ENCODE measurements at places on chromosomes 2 and 18. TPM values are rescaled to one million over a fixed set of nuclear protein-coding genes. Genes with fewer than 3 reads are reported as not detected.

- H3K27ac ChIP-seq = no peak overlapping the region
- H3K4me1 ChIP-seq = peaks cover 3% of the 10 kb centered on the region
- no peak overlapping the region for H3K4me3 ChIP-seq
- no peak for DNase-seq
Observed at GRCh38 chr2:239621611-239622010, 220.8 kb upstream of the HDAC4 start.

DNA sequence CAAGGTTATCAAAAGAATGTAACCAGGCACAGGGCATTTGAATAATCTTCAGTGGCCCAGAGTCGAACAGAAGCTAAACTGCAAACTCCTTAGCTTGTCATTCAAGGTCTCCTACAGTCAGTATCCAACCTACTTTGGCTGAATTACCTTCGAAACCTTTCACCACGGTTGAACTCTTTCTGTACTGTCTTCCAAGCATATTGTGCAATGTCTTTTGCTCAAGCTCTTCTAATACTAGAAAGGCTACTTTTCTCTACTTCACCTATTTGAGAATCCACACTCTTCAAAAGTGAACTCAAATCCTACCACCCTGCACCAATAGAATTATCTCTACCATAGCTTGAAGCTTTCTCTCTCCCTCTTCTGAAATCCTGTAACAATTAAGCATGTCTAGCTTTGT, 142.9 kb downstream of the NR4A2 start:
- no peaks in the 10 kb centered on the region for H3K36me3 ChIP-seq
- H3K27me3 ChIP-seq = no peaks in the 10 kb centered on the region
- H3K4me1 ChIP-seq = peaks cover 2% of the 10 kb centered on the region
- no peak overlapping the region for H3K4me3 ChIP-seq

DNA sequence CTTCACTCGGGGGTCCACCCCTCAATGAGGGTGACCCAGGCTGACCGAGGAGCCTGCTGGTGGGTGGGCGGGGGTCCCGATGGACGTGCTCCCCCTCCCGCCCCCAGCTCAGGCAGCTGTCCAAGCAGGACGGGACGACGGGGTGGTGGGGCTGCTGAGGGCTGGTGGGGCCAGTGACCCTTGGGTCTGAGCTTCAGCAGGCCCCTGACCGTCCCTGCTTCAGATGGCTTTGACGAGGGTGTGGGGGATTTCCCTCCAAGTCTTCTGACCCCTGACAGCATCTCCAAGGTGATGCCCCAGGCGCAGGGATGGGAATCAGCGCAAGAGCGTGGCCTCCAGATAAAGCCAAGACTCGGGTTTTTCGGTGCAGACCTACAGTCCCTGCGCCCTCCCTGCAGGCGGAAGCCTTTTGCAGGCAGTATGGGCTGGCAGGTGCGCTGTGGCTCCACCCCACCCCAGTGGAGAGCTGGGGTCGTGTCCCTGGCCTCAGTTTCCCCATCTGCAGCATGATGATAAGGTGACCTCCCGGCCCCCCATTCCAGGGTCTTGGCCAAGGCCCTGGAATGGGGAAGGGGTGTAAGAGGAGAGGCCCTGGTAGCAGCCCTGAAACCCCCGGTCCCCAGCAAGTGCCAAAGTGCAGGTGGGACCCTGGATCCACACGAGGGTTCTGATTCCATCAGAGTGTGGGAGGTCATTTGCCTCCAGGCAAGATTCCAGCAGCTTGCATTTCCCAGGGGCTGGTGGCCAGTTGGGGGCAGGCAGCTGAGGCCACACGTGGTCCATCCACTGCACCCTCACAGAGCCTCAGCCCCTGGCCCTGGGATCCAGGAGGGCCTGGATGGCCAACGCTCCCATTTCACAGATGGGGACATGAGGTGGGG, 8.7 kb downstream of the CROCC2 start:
- H3K4me1 ChIP-seq = no peaks in the 10 kb centered on the region
- DNase-seq = no peak
- H3K36me3 ChIP-seq = no peaks in the 10 kb centered on the region

DNA sequence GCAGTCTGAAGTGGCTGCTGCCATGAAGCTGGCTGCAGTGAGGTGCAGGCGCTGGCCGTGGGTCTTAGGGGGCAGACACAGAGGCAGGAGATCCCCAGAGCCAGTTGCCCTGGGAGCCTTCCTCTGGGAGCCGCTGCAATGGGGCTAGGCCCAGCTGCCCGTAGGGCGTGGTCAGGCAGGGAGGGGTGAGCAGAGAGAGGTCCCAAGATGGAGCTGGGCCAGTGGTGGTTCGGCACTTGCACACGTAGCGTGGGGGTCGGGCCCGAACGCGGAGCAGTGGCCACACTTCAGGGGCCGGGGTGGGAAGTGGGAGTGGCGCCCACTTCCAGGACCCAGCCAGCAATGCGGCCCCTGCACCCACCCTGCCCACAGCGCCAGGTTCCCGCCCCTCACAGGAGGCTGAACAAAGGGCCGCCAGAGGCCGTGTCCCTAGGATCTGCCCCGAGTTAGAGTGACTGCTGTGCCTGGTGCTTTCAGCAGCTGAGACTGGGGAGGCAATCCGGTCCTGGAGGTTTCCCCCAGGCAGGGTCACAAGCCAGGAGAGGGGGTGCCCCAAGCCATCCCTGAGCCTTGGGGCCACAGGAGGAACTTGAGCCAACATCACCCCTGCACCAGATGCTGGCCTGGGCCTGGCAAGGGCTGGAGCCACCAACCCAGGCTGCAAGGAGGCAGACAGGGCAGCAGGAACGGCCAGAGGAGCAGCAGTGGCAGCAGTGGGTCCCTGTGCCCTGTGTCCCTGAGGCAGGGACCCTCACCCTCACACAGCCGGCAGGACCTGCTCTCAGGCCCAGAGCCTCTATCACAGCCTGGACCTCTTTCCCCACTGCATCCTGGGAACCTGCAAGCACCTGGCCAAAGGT, 21.3 kb upstream of the SP140L start:
- H3K36me3 ChIP-seq = peaks cover 42% of the 10 kb centered on the region
- DNase-seq = no peak
- H3K27me3 ChIP-seq = no peaks in the 10 kb centered on the region
- no peak overlapping the region for H3K27ac ChIP-seq
- H3K4me3 ChIP-seq = no peak overlapping the region
- H3K4me1 ChIP-seq = peaks cover 5% of the 10 kb centered on the region

GRCh38 chr2:158760887-158761286, 34.2 kb upstream of the DAPL1 start:
- no peak for DNase-seq
- no peaks in the 10 kb centered on the region for H3K4me1 ChIP-seq
- H3K36me3 ChIP-seq = no peaks in the 10 kb centered on the region
- H3K27ac ChIP-seq = no peak overlapping the region
- H3K4me3 ChIP-seq = no peak overlapping the region

GRCh38 chr18:5998907-5999306, 103.6 kb upstream of the TMEM200C start:
- no peak overlapping the region for H3K27ac ChIP-seq
- H3K4me1 ChIP-seq = peaks cover 2% of the 10 kb centered on the region
- H3K27me3 ChIP-seq = peaks cover 7% of the 10 kb centered on the region
- no peak overlapping the region for H3K4me3 ChIP-seq
- no peak for DNase-seq
- H3K36me3 ChIP-seq = no peaks in the 10 kb centered on the region

GRCh38 chr18:37341016-37341415, 224.6 kb downstream of the CELF4 start:
- no peak overlapping the region for H3K27ac ChIP-seq
- H3K4me3 ChIP-seq = no peak overlapping the region
- peaks cover 2% of the 10 kb centered on the region for H3K4me1 ChIP-seq
- H3K36me3 ChIP-seq = no peaks in the 10 kb centered on the region
- H3K27me3 ChIP-seq = peaks cover 4% of the 10 kb centered on the region

DNA sequence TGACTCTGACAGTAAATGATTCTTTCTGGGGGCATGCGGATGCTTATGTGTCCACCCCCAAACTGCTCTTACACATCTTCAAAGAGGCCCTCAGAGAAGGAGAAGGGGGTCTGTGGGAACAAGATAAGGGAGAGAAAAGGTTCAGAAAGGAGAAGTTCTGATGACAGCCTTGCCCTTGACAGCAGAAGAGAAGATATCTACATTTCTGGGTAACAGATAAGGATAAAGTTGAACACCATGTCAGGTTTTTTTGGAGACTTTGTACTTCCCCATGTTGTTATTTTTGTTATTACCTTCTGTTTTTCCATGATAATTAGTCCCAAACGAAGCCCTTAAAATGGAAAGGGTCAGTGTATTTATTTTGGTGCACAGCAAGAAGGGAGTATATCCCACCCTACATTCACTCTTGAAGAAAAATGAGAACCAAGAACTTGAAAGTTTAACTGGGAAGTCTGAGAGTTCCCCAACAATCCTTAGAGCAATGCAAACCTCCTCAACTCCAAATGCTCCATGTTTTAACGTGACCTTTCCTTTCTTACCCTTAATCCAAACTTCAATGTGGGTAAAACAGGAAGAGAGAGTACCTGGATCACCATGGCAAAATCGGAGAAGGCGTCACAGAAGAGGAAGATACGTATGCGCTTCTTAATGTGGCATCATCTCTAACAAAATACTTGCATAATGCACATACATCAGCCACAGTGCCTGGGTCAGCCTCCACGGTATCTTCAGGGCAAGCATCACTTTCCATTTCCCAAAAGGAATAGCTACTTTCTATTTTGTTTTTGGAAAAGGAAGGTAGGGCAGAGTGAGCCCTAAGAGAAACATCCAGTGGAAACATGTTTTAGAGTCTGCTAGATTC, 264.6 kb upstream of the STON1 start:
- peaks cover 6% of the 10 kb centered on the region for H3K36me3 ChIP-seq
- H3K4me1 ChIP-seq = no peaks in the 10 kb centered on the region
- H3K27me3 ChIP-seq = peaks cover 5% of the 10 kb centered on the region
- no peak for DNase-seq

The NYAP2 gene
- total RNA-seq = not detected

GRCh38 chr2:25620077-25620476, 53.3 kb downstream of the DTNB start:
- peaks cover 9% of the 10 kb centered on the region for H3K36me3 ChIP-seq
- H3K27ac ChIP-seq = no peak overlapping the region
- no peaks in the 10 kb centered on the region for H3K27me3 ChIP-seq
- no peak overlapping the region for H3K4me3 ChIP-seq

GRCh38 chr2:173862612-173863217, 102.5 kb downstream of the SP3 start:
- no peak overlapping the region for H3K4me3 ChIP-seq
- peaks cover 26% of the 10 kb centered on the region for H3K4me1 ChIP-seq
- H3K36me3 ChIP-seq = no peaks in the 10 kb centered on the region
- DNase-seq = no peak
- peaks cover 8% of the 10 kb centered on the region for H3K27me3 ChIP-seq

- DNase-seq = no peak
- H3K36me3 ChIP-seq = no peaks in the 10 kb centered on the region
- H3K27me3 ChIP-seq = no peaks in the 10 kb centered on the region
- H3K4me3 ChIP-seq = no peak overlapping the region
- H3K4me1 ChIP-seq = no peaks in the 10 kb centered on the region
- no peak overlapping the region for H3K27ac ChIP-seq
Observed at GRCh38 chr2:75862547-75862946, 151.8 kb upstream of the GCFC2 start.

GRCh38 chr2:133710613-133711012, 142.3 kb upstream of the NCKAP5 start:
- no peaks in the 10 kb centered on the region for H3K4me1 ChIP-seq
- H3K36me3 ChIP-seq = no peaks in the 10 kb centered on the region

DNA sequence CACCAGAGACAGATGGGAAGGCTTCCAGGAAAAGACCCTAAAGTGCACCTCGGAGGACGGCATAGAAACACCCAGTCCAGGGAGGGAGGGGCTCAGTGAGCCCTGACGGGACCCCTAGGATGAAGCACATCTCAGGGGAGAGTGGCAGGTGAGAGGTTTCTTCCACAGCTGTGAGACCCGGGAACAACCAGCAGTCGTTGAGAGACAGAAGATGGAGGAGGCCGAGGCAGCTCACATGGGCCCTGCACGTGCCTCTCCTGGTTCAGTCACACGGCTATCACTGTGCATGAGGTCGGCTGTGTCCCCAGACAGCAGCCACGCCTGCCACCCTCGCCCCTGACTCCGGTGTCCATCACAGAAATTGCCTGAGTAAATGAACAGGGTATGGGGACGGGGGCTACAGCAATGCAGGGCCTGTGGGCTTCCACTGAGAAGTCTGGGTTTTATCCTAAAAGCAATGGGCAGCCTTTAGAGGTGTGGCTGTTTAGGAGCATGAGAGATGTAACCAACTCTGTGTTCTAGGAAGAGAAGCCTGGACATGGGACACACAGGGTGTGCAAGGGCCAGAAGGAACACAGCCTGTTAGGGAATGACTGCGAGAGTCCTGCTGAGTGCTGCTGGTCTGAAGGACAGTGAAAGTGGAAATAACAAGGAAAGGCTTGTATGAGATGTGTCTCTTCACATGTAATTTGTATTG, 102.0 kb downstream of the TMEM18 start:
- no peak overlapping the region for H3K27ac ChIP-seq
- no peak for DNase-seq
- H3K4me3 ChIP-seq = no peak overlapping the region
- H3K27me3 ChIP-seq = peaks cover 18% of the 10 kb centered on the region
- peaks cover 4% of the 10 kb centered on the region for H3K36me3 ChIP-seq
- H3K4me1 ChIP-seq = no peaks in the 10 kb centered on the region

DNA sequence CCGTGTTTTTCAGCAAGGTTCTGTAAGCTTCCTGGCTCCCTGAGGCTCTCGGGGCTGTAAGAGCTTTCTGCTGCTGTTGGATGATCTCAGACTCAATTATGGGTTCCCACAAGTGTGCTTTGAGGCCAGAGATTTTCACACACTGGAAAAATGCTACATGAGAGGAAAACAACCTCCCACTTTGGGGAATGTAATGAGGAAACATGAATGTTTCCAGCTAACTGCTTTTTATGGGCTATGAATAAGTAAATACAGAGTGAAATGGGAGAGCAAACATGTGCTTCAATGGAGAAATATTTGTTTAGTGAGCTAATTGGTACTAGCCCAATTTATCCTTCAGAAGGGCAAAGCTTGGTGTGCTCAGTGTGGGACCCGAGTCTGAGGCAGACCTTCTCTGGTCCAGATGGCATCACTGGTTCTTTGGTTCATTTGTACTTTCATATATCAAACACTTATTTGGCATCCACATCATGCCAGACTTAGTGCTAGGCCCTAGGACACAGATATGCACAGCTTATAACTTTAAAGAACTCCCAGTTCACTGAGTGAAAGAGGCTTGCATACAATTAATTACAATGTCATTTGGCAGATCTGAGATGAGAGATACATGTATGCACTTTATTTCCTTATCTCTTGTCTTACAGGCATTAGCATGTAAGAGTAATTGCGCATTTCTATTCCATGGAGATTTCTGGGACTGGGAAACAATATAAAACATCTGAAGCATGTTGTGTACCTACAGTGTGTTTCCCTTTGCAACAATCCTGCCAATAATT, 248.8 kb downstream of the RDH14 start:
- H3K27me3 ChIP-seq = no peaks in the 10 kb centered on the region
- H3K27ac ChIP-seq = no peak overlapping the region
- no peaks in the 10 kb centered on the region for H3K36me3 ChIP-seq
- no peak for DNase-seq
